ENCODE measurements at places on chromosomes 7 and 10. TPM values are rescaled to one million over a fixed set of nuclear protein-coding genes. Genes with fewer than 3 reads are reported as not detected.
A peak's percentile ranks its signal among the peaks of the same experiment; 100 is the strongest.

Gene NEUROG3
- polyA plus RNA-seq = not detected

Gene CTAGE15
- polyA plus RNA-seq = not detected

Gene ELN
- 15.3 TPM for polyA plus RNA-seq

Gene ASB4
- not detected for polyA plus RNA-seq

Gene CALHM2
- polyA plus RNA-seq = 7.9 TPM

Gene GIMAP6
- not detected for polyA plus RNA-seq

Gene TAS2R41
- not detected for polyA plus RNA-seq

Gene MGAM2
- polyA plus RNA-seq = not detected

Gene FAM25A
- not detected for polyA plus RNA-seq

Gene SLC29A4
- 7.6 TPM for polyA plus RNA-seq

Gene GARS1
- 551 TPM for polyA plus RNA-seq

Gene ARID5B
- polyA plus RNA-seq = 43.7 TPM

Gene TEX47
- not detected for polyA plus RNA-seq

Gene TACR2
- not detected for polyA plus RNA-seq

Gene PTPN20
- polyA plus RNA-seq = not detected

Gene GIMAP1
- not detected for polyA plus RNA-seq

Gene LIPN
- polyA plus RNA-seq = not detected

Gene TMEM139
- 0.07 TPM for polyA plus RNA-seq

GRCh38 chr7:24169077-24169624, 114.8 kb upstream of the NPY start:
- DNase-seq = no peak

DNA sequence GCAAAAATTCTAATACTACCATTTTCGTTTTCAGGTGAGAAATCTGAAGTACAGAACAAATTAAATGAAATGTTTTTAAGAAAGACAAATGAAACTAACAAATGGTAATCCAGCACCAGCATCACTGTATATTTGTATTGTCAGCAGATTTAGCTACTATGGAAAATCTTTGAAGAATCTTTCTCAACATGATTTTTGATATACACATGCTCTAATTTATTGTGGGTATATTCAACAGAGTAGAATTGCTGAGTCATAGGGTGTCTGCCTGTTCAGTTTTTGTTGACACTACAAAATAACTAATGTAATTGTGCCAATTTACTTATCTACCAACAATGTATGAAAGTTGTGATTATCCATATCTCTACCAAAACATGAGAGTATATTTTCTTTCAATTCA, 437.6 kb downstream of the PCDH15 start:
- no peak for DNase-seq

- DNase-seq = peak; percentile 61
Measured at GRCh38 chr7:131225619-131226513, 101.8 kb upstream of the MKLN1 start.

DNA sequence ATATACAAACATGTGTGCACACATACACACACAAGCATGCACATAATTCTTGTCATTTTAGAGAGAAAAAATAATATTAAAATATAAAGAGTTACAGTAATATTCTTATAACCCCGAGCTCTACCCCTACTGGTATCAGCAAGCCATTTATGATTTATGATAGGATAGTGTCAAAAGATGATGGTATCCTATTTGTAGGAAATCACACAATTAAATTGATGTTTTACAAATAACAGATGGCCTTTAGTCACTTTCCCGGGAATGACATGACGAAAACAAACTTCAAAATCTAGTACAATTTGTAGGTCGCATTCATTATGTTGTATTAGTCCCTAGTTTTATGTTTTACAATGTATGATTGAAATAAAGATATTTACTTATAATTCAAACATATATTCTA, 36.8 kb downstream of the THSD7A start:
- DNase-seq = no peak

GRCh38 chr10:451021-451471, 238.4 kb downstream of the DIP2C start:
- DNase-seq = no peak

- DNase-seq = no peak
Measured at GRCh38 chr7:128924707-128925588, 12.8 kb upstream of the IRF5 start.

GRCh38 chr10:116737627-116738327, 4.6 kb downstream of the HSPA12A start:
- DNase-seq = no peak

- DNase-seq = peak; percentile 12
Measured at GRCh38 chr10:28838908-28839307, 161.6 kb downstream of the BAMBI start.

DNA sequence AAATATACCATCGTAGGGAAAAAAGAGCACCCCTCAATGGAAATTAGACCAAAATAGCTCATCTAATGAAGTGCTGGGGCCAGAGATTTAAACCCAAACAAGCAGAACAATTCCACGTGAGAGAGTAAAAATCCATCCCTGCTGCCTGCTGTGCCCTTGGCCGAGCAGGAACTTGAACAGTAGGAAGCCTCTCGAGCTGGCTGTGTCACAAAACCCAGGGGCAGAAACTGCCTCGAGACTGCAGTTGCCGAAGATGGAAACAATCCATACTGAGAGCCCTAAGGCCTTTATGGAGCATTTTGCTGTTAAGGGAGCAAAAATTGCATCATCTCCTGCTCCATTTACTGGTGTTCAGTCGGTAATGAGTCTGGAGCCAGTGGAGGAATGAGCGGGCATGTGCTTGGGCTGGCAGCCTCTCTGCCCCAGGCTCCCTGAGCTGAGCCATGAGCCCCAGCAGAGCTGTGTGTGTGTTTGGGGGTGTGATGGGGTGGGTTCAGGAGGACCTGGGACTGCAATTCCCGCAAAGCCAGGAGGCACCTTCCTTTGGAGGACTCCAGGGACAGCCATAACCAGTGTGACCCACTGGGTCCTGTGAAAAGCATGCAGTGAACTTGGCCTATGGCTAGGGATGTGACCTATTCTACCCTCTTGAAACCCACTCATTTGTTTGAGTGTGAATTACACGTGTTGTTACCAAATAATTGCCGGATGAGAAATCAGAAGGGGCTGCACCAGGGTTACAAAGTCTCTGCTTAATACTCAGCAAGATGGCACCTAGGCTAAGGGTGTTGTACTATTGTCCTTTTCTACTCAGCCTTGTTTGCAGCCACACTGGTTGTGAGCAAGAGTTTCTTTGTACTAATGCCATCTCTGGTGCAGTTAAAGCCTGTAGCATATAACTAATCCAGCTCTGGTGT, 58.3 kb downstream of the CDHR3 start:
- peak; percentile 27 for DNase-seq

DNA sequence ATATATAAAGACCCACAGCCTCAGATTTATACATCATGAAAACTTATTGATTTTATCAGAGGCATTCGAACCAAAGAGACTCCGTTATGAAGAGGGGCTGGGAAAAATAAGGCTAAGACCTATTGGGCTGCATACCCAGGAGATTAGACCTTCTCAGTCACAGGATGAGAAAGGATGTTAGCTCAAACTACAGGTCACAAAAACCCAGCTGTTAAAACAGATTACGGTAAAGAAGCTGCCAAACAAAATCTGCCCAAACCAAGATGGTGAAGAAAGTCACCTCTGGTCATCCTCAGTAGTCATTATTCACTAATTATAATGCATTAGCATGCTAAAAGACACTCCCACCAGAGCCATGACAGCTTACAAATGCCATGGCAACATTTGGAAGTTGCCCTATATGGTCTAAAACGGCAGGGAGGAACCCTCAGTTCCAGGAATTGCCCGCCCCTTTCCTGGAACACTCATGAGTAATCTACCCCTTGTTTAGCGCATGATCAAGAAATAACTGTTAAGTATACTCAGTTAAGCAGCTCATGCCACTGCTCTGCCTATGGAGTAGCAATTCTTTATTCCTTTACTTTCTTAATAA, 362.5 kb upstream of the PCDH15 start:
- DNase-seq = no peak

- no peak for DNase-seq
Measured at GRCh38 chr10:1604246-1604645, 133.1 kb downstream of the ADARB2 start.

DNA sequence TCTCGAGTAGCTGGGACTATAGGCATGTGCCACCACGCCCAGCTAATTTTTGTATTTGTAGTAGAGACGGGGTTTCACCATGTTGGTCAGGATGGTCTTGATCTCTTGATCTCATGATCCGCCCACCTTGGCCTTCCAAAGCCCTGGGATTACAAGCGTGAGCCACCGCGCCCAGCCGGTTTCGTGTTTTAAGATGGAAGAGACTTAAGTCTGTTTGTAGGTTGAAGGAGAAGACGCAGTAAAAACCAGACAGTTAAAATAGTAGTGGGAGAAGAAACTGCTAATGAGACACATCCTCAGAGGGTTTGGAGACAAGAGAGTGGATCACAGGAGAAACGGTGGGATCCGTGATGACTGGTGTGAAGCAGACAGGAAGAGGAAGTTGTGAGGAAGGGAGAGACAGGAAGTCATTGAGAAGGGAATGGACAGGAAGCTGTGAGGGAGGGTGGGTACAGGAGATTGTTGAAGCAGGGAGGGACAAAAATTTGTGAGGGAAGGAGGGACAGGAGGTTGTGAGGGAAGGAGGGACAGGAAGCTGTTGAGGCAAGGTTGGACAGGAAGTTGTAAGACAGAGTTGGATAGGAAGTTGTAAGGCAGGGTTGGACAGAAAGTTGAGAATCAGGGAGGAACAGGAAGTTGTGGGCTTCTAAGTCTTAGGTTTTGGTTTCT, 115.5 kb downstream of the WDFY4 start:
- DNase-seq = no peak

- DNase-seq = no peak
Measured at GRCh38 chr10:108439397-108439796, 1274.9 kb upstream of the SORCS1 start.

GRCh38 chr7:2108501-2109250, 124.1 kb downstream of the MAD1L1 start:
- peak; percentile 32 for DNase-seq

DNA sequence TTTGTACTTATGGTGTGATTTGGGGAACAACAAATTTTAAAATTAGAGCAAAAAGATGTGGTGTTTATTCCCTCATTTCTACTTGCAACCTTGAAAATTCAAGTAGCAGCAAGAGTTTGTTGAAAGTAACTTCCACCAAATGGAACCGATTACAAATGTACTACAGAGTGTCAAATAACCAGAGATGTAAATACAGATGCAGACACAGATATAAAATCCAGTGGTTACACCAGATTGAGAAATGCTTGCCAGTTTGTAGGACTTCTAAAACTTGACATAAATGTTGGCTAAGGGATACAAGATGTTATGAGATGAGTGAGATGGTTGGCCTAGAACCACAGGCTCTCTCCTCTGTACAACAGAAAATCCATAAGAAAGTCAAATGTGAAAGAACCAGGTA, 162.1 kb downstream of the DIP2C start:
- DNase-seq = peak; percentile 66

DNA sequence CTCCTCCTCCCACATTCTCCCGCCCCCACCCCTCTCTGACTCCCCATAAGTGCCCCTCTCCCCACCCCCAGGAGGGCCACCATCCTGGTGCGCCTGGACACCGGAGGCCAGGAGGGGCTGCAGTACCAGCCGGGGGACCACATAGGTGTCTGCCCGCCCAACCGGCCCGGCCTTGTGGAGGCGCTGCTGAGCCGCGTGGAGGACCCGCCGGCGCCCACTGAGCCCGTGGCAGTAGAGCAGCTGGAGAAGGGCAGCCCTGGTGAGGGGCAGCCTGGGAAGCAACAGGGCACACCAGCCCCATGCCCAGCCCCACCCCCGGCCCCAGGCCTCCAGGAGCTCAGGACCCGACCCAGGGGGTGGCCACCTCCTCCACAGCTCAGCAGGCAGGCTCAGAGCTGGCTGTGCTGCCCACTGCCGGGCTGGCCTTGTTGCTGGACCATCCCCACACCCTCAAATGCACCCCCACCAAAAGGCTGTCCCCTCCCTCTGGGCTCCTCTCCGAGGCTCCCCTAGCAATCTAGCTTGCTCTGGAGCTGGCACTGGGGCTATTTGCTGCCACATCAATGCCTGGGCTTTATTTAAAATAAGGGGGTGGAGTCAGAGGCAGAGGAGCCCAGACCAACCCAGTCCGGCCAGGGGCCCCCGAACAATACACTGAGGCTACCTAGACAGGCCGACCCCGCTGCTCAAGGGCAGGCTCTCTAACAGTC, 14.8 kb downstream of the ATG9B start:
- DNase-seq = no peak

DNA sequence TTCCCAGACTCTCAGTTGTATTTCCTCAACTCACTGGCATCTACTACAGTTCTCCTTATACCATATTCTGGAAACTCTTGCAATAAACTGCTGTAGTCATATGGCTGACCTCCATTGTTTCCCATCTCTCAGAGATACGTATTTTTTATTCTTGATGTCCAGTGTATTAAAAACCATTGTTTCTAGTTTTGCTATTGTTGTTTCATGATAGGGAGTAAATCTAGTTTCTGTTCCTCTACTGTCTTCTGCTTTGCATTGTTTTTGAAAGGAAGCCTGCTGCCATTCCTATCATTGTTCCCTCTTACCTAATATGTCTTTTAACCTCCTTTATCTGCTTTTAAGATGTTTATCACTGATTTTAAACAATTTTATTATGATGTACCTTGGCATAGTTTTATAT, 255.0 kb downstream of the ADK start:
- no peak for DNase-seq

DNA sequence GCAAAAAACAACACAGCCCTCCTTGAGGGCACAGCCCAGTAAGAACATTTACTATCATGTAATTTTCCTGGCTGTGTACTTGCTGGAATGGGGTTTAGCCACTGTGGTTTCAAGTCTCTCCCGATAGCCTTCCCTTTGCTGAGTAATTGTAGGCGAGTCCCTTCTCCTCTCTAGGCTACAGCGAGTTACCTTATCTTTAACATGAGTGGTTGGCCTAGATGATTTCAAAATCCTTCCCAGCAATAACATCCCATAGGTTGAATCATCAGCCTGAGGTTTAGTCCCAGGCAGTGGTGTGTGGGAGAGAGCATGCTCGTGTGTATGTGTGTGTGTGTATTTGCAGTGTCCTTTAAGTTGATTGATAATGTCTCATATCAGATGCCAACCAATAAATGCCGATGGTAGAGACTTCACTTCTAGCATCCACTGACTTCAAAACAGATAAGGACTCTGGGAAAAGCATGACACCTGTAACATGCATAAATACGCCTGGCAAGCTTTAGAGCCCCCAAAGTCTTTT, 142.9 kb upstream of the ZMIZ1 start:
- peak; percentile 98 for DNase-seq

- peak; percentile 52 for DNase-seq
Measured at GRCh38 chr10:97759158-97759887, 12.5 kb downstream of the SFRP5 start.

GRCh38 chr10:131817866-131818509, 82.8 kb upstream of the PPP2R2D start:
- no peak for DNase-seq

DNA sequence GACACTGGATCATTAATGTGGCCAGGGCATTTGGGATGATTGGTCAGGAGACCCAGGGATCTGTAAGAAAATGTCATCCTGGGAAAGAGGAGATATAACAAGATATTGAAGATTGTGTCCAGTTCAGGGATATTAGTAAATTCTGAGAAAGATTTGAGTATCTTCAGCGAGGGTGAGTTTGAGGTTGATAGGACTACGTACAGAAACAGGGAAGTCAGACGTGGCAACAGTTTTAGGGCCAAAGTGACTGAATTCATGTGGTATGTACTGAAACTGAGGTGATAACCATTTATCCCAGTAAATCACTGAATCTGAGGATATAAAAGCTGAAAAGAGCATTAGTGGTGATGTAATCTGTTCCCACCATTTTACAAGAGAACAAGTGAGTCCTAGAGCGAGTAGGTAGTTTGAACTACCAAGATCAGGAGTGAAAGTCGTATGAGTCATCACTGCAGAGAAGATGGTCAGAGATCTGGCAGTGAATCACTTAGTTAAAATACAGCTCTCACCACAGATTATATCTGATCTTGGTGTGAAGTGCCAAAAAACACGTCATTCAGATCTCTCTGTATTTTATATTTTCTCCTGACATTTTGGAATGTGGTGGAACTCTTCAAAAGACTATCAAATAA, 220.5 kb downstream of the CDK14 start:
- peak; percentile 96 for DNase-seq

All from IMR-90 (cell line).